GM12891 (cell line): ENCODE measurements at places on chromosomes 4 and X.

GRCh38 chr4:52894443-52894842, 32.3 kb downstream of the RASL11B start:
- DNase-seq = no peak

GRCh38 chrX:113950081-113950678, 633.7 kb upstream of the HTR2C start:
- DNase-seq = no peak

DNA sequence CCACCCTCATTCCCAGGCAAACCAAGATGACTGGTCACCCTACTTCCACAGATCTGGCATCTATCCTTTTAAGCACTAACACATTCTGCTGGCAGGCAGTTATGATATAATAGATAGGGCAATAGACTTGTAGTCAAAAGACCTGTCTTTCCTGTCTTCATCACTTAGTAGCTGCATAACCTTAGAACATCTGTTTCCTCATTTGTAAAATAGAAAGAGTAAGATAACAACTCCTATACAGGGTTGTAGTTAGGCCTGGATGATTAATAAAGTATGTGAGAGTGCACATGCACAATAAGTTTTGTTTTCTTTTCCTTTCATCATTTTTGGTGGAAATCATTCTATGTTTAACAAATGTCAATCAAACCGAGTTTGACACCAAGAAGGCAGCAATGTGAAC, 72.1 kb downstream of the GPR82 start:
- DNase-seq = no peak

DNA sequence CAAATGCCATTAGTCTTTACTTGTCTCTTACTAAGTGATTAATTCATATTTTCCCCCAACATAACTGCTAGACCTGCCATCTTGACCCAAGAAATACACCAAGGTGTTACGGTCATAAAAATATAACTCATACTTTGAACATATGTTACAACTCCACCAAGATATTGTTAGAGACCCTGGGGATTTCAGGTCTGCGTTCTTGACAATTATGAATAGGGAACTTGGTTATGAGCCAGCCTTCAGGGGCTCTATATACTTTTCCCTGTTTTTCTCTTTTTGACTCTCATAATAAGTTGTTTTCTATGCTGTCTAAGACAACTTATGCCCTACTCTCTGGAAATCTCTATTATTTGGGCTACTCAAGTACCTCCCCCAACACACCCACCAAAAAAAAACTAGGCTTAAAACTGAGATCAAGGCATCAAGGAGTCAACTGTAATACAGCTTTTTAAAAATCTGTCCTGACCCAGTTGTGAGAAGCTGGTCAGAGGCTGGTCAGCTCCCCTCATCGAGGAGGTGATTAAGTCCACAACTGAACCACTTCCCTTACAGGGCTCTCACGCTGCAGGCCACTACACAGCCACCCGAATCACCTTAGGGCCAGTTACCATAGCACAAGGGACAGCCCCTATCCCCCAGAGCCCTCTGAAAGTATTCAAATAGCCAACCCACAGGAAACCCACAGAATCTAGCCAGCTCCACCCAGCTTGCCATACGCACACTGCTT, 10.5 kb upstream of the TLR3 start:
- no peak for DNase-seq
